ENCODE measurements at places on chromosomes 5 and 9.

- DNase-seq = no peak
These were observed 69.1 kb downstream of the ABCA1 start for GRCh38 chr9:104858846-104859245.

GRCh38 chr9:113228130-113228665, 6.9 kb downstream of the SLC31A1 start:
- no peak for DNase-seq

DNA sequence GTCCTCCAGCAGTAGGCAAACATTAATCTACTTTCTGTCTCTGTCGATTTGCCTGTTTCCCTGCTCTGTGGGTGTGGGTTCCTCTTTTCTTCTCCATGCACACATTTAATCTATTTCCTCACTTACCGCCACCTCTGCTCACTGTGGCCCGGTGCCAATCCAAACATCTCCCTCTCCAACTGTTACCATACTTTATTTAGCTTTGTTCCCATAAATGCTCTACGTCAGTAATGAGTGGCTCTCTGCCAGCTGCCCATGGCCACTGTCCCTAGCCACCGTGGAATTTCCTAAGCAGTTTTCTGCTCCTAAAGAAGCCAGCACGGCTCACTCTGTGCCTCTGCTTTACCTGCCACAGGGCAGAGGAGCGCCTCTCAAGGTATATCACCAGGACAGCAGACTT, 19.5 kb upstream of the GOLPH3 start:
- DNase-seq = no peak

DNA sequence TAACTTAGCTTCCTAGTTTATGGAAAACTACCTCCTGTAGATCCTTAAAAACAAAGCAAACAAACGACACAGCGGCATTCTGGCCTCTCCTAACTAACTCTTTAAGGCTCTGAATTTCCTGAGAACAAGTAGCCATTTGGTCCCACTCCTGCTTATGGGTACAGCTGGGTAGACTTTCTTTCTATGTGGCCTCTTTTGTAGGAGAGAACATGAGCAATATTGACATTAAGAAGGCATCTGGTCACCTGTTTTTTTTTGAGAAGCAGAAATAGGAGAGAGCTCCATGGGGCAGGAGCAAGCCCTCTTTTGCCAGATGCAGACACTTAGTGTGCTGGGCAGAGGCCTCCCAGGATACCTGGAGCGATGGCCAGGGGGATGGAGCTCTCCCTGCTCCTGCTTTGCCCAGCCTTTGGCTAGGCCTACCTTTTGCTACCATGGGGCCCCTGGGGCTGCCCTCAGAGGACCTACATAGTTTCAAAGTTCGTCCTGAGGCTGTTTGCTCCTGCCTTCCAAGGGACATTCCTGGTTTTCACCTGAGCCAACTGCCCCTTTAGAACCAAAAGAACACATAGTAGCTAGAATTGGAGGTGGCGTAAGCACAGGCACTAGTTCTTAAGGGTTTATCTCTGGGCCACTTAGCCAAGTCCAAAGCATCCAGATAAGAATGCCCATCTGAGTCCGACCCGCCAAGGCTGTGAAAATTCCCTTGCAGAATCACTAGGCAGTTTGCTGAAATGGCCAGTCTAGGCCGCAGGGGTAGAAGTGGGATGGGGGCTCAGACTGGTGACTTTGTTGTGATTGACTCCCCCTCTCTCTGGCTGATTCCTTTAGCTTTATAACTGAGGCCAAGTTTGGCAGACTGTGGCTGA, 2.4 kb upstream of the STC2 start:
- DNase-seq = no peak

DNA sequence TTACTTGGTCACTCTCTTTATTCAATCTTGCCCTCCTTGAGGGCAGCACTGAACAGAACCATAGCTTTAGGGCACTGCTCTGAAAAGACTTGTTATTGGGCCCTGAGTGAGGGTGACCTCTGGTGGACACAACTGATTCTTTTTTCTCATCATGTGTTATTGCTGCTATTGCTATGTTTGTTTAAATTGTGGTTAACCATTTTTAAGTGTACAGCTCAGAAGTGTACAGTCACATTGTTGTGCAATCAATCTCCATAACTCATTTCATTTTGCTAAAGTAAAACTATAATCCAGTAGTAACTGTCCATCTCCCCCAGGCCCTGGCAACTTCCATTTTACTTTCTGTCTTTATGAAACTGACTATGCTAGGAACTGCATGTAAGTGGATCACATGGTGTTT, 351.1 kb upstream of the RIOK2 start:
- no peak for DNase-seq

DNA sequence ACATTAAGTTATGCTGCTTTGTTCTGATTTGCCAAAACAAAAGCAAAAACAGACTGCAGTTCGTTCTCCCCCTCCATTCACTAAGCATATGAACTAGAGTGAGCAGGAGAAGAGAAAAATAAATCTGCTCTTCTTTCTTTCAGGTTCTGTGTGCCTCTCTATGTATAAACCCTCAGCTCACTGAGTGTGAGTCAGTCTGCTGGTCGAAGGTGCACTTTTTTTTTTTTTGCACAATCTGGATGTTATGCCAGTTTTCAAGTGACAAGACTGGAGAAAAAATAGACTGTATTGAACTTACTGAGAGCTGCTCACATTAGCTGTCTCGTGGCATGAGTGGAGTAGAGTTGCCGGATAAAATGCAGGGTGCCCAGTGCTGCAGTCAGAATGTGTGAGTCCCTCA, 244.6 kb upstream of the ATP10B start:
- no peak for DNase-seq

DNA sequence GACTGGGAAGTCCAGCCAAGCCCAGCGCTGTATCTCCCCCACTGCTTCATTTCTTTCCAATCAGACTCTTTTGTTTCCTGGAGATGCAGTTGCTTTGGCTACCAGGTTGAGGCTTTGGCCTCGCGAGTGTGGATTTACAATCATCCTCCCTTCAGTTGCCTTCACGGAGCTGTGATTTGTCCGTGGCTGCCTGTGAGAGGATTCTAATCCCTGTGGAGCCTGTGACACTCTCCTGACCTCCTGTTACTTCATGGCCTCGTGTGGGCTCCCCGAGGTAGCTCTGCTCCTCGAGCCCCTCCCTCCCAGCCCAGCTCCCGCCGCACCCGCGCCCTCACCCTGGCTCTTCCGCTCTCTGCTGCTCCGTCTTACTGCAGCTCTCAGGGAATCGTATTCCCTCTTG, 107.2 kb upstream of the STC2 start:
- DNase-seq = no peak

GRCh38 chr9:38289236-38289865, 103.2 kb upstream of the ALDH1B1 start:
- no peak for DNase-seq

GRCh38 chr5:113875096-113875495, 361.6 kb downstream of the YTHDC2 start:
- no peak for DNase-seq

GRCh38 chr5:2991884-2992283, 240.4 kb upstream of the IRX2 start:
- no peak for DNase-seq

GRCh38 chr5:67693956-67694809, 497.6 kb upstream of the CD180 start:
- no peak for DNase-seq

GRCh38 chr5:1831257-1831656, 30.1 kb downstream of the NDUFS6 start:
- DNase-seq = no peak

DNA sequence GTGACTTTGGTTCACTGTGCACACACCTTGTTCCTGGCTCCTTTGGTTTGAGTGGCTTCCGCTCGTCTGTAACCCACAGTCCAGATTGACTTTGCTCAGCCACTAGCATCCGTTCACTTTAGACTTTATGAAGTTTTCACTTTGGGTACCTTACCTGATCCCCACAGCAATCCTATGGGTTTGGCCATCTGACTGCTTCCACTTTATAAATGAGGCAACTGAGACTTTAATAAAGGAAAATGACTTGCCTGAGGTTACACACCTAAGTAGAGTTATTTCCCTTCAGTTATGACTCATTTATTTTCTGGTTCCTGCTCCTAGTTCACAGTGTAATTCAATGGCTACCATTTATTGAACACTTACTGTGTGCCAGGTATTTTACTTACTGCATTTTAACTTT, 94.2 kb upstream of the SAP30L start:
- DNase-seq = no peak
